Heart right ventricle (tissue), 16 donors: ENCODE measurements at places on chromosomes 12 and 14.

DNA sequence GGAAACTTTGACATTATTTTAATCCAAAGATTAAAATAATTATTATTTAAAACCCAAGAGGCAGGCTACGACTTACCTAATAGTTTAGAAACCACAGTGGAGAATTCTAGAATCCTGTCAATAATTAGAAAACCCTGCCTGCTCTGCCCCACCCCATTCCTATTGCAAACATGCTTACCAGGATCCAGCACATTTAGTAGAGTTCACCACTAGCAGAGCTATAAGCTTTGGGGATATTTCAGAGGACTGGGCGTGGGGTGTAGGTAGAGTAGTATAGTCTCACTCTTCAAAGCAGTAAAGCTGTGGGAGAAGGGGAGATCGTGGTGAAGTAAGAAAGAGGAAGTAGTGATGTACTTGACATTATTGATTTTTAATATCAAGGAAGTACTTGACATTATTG lies 100.3 kb downstream of the FIGNL2 start:
- H3K4me3 ChIP-seq: no peak overlapping the region
- peaks cover 26% of the 10 kb centered on the region for H3K4me1 ChIP-seq
- no peak for DNase-seq
- H3K27ac ChIP-seq: no peak overlapping the region

GRCh38 chr12:116642683-116643082 lies 83.5 kb downstream of the MAP1LC3B2 start:
- no peak overlapping the region for H3K4me3 ChIP-seq
- no peak overlapping the region for H3K27ac ChIP-seq
- no peaks in the 10 kb centered on the region for H3K36me3 ChIP-seq
- H3K27me3 ChIP-seq: no peaks in the 10 kb centered on the region

- H3K4me3 ChIP-seq: no peak overlapping the region
- peak overlapping the region; percentile 84 for H3K27ac ChIP-seq
- H3K36me3 ChIP-seq: peaks cover 18% of the 10 kb centered on the region
- DNase-seq: peak; percentile 59
- H3K4me1 ChIP-seq: peaks cover 76% of the 10 kb centered on the region
These were observed 126.1 kb downstream of the GCH1 start for GRCh38 chr14:54776361-54777001.

DNA sequence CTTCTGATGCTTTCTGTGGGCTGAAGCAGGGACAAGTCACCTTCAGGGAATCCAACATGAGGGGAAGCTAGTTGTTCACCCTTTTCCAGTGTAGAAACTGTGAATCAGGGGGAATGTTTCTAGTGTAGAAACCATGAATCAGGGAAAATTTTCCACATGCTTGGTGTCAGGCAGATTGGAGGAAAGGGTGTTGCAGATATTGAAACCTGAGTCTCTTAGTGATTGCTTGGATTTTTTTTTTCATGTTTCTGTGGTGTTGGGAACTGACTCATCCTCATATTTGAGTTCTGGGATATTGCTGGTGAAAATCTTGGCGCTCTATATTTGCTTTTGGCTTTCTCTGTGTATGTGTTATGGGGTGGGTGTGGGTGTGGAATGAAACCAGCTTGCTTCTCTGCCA lies 144.5 kb upstream of the FBXO33 start:
- H3K4me3 ChIP-seq: no peak overlapping the region
- no peaks in the 10 kb centered on the region for H3K36me3 ChIP-seq
- H3K27me3 ChIP-seq: no peaks in the 10 kb centered on the region
- H3K4me1 ChIP-seq: no peaks in the 10 kb centered on the region
- DNase-seq: no peak
- no peak overlapping the region for H3K27ac ChIP-seq

GRCh38 chr12:55780685-55781084 lies 36.8 kb downstream of the SARNP start:
- H3K27me3 ChIP-seq: no peaks in the 10 kb centered on the region
- H3K27ac ChIP-seq: no peak overlapping the region
- H3K4me3 ChIP-seq: no peak overlapping the region
- DNase-seq: no peak
- H3K36me3 ChIP-seq: peaks cover 37% of the 10 kb centered on the region

- no peak for DNase-seq
- no peak overlapping the region for H3K4me3 ChIP-seq
- no peaks in the 10 kb centered on the region for H3K27me3 ChIP-seq
These were observed 27.4 kb downstream of the SINHCAF start for GRCh38 chr12:31298515-31298910.

- no peak for DNase-seq
- no peak overlapping the region for H3K4me3 ChIP-seq
- H3K36me3 ChIP-seq: no peaks in the 10 kb centered on the region
- no peaks in the 10 kb centered on the region for H3K27me3 ChIP-seq
- no peak overlapping the region for H3K27ac ChIP-seq
These were observed 31.3 kb downstream of the ERC1 start for GRCh38 chr12:1022032-1022970.

DNA sequence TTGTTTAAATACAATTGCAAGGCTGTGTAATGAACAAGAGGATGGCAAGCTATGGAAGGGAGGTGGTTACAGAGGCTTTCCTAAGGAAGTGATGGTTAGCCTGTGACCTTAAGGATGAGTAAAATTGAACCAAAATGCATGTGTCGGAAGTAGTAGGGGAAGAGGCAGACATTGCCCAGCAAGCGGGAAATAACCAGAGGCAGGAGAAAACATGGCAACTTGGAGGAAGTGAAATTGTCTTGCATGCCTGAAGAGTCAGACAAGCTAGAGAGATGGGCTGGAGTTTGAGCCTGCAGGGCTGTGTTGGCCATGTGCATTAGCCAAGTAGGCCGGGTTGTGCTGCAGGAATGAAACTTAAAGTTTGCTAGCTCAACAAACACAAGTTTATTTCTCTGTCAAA lies 96.2 kb downstream of the BTG1 start:
- no peaks in the 10 kb centered on the region for H3K27me3 ChIP-seq
- H3K4me1 ChIP-seq: peaks cover 5% of the 10 kb centered on the region
- no peak overlapping the region for H3K27ac ChIP-seq
- DNase-seq: no peak
- no peak overlapping the region for H3K4me3 ChIP-seq

DNA sequence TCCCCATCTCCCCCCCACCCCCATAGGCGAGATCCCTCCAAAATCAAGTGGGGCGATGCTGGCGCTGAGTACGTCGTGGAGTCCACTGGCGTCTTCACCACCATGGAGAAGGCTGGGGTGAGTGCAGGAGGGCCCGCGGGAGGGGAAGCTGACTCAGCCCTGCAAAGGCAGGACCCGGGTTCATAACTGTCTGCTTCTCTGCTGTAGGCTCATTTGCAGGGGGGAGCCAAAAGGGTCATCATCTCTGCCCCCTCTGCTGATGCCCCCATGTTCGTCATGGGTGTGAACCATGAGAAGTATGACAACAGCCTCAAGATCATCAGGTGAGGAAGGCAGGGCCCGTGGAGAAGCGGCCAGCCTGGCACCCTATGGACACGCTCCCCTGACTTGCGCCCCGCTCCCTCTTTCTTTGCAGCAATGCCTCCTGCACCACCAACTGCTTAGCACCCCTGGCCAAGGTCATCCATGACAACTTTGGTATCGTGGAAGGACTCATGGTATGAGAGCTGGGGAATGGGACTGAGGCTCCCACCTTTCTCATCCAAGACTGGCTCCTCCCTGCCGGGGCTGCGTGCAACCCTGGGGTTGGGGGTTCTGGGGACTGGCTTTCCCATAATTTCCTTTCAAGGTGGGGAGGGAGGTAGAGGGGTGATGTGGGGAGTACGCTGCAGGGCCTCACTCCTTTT lies 2.7 kb downstream of the GAPDH start:
- no peak for DNase-seq
- peak overlapping the region; percentile 99 for H3K4me3 ChIP-seq
- peaks cover 67% of the 10 kb centered on the region for H3K36me3 ChIP-seq
- H3K27ac ChIP-seq: peak overlapping the region; percentile 98
- peaks cover 76% of the 10 kb centered on the region for H3K4me1 ChIP-seq

DNA sequence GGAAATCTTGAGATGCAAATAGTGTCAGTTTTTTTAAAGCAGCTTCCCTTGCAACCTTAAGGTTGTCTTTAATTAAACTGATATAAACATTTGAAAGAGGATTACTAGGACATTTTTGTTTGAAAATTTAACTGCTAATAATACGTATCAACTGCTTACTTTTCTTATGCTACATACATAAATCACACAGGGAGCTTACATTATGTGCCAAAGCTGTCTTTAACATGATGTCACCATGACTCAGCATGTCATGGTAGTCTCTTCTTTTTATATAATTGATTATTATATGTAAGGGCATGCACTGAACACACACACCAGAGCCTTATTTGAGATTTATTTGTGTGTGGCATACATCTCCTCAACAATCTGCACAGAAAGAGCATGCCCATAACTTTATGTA lies 63.0 kb upstream of the PTHLH start:
- H3K4me3 ChIP-seq: no peak overlapping the region
- no peaks in the 10 kb centered on the region for H3K27me3 ChIP-seq
- no peaks in the 10 kb centered on the region for H3K36me3 ChIP-seq
- H3K4me1 ChIP-seq: no peaks in the 10 kb centered on the region

DNA sequence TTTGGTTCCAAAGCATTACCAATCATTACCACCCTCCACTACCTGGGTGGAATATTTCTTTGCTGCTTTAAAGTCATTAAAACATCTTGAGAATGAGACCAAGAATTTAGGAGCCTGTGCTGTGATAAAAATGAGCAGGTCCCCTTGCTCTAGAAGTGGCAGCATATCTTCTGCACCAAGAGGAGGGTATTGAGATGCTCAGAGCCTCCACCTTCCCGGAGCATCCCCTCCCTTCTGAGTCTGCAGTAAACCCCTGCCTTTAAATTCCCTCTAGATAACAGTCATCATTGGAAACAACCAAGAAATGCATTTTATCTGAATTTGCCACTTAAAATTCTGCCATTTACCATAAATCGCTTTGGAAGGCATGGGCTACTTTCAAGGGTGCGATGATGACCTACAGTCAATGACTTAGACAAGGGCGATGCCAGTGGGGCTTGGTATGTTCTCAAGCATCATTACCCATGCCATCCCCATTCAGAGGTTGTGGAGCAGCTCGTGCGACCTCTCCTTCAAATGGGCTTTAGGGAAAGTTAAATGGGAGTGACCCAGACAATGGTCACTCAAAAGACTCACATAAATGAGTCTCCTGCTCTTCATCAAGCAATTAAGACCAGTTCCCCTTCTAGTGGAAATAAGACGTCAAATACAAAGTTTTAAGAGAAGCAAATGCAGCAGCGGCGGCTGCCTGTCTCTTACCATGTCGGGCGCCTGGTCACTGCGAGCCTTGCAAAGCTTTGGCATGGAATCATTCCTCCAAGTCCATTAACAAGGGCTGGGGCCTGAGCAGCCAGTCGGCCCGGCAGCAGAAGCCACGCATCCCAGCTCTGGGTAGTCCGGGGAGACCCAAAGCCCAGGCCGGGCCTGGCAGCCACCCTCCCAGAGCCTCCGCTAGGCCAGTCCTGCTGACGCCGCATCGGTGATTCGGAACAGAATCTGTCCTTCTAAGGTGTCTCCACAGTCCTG lies 334.5 kb downstream of the TMEM121 start:
- no peak for DNase-seq
- H3K27ac ChIP-seq: no peak overlapping the region
- H3K4me1 ChIP-seq: no peaks in the 10 kb centered on the region
- no peak overlapping the region for H3K4me3 ChIP-seq
- peaks cover 25% of the 10 kb centered on the region for H3K27me3 ChIP-seq

DNA sequence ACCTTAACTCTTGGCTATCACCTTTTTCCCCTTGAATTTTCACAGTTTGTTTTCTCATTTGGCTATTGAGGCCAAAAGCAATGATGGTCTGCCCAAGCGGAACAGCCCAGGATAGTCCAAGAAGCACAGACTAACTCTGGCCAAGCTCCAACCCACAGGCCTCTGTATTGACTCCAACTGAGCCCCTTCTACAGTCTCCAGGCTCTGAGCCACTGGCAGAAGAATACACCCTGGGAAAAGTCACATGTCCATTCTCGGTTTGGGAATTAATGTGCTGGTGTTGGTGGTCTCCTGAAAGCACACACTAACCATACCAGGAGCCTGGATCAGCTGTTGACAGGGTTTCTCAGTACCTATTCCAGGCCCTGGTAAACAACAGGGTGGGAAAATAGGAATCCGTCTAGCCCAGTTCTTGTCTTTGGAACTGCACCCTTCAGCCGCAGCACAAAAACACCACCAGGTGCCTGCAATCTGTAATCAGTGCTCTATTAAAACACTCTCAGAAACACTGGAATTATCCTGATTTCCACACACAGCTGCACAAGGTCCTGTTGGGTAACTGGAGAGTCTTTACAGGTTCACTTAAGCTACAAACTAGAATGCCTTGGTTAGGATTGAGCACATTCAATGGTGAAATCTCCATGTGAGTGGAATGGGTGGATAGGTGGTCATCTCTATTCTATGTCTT lies 63.6 kb downstream of the STXBP6 start:
- peak; percentile 23 for DNase-seq
- H3K4me3 ChIP-seq: no peak overlapping the region
- no peaks in the 10 kb centered on the region for H3K27me3 ChIP-seq
- peaks cover 26% of the 10 kb centered on the region for H3K4me1 ChIP-seq

GRCh38 chr12:78278706-78279190 lies 448.1 kb downstream of the NAV3 start:
- no peaks in the 10 kb centered on the region for H3K4me1 ChIP-seq
- DNase-seq: no peak
- no peaks in the 10 kb centered on the region for H3K36me3 ChIP-seq
- H3K27me3 ChIP-seq: no peaks in the 10 kb centered on the region
- H3K4me3 ChIP-seq: no peak overlapping the region

DNA sequence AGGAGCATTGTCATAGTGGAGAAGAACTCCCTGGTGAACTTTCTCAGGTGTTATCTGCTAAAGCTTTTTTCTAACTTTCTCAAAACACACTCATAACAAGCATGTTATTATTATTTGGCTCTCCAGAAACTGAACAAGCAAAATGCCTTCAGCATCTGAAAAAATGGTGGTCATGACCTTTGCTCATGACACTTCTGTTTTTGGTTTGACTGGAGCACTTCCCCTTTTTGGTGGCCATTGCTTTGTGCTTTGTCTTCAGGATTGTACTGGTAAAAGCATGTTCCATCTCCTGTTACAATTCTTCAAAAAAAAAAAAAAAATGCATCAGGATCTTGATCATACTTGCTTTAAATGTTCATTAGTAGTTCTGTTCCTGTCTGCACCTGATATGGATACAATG lies 1241.6 kb upstream of the USP15 start:
- H3K27ac ChIP-seq: no peak overlapping the region
- H3K27me3 ChIP-seq: no peaks in the 10 kb centered on the region
- no peaks in the 10 kb centered on the region for H3K36me3 ChIP-seq
- H3K4me3 ChIP-seq: no peak overlapping the region
- DNase-seq: no peak

DNA sequence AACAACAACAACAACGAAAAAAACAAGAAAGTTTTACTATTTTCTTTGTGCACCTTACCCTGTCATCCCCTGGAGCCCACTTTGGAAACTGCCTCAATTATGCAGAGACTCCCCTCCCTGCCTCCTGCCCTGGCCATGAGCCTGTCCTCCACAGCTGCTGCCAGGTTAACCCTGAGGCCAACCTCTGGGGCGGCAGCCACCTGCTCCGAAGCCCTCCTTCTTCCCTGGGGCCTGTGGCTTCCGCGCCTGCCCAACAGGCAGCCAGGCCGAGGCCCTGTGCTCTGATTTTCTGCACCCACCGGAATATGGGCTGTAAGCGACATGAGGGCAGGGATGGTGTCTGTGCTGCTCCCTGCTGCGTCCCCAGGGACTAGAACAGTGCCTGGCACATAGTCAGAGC lies 183.0 kb downstream of the CALM1 start:
- DNase-seq: no peak
- no peak overlapping the region for H3K27ac ChIP-seq
- peaks cover 23% of the 10 kb centered on the region for H3K36me3 ChIP-seq
- H3K4me3 ChIP-seq: no peak overlapping the region
- peaks cover 35% of the 10 kb centered on the region for H3K4me1 ChIP-seq
- no peaks in the 10 kb centered on the region for H3K27me3 ChIP-seq

- no peak overlapping the region for H3K27ac ChIP-seq
- no peak for DNase-seq
- H3K4me1 ChIP-seq: no peaks in the 10 kb centered on the region
- H3K4me3 ChIP-seq: no peak overlapping the region
- no peaks in the 10 kb centered on the region for H3K27me3 ChIP-seq
These were observed 124.5 kb downstream of the DUSP6 start for GRCh38 chr12:89227774-89228173.
